ENCODE measurements at places on chromosomes 7 and 10.

DNA sequence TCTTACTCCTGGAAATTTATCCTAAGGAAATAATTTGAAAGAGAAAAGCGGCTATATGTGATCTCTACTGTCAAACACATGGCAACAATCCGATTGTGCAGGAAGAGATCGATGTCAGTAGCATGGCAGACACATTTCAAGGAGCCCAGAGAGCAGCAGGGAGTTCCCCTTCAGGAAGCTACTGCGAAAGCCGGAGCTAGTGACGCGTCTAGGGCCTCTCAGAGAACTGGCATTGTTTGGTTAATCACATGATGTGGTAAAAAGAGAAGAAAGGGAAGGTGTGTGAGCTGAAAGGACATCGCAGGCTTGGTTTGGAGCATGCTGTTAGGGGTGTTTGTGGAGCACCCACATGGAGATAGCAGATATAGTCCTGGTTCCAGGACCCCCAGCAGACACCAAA, 74.9 kb downstream of the BEND7 start:
- DNase-seq, result no peak

- no peak for DNase-seq
Measured at GRCh38 chr7:121313793-121314676, 14.8 kb upstream of the WNT16 start.

DNA sequence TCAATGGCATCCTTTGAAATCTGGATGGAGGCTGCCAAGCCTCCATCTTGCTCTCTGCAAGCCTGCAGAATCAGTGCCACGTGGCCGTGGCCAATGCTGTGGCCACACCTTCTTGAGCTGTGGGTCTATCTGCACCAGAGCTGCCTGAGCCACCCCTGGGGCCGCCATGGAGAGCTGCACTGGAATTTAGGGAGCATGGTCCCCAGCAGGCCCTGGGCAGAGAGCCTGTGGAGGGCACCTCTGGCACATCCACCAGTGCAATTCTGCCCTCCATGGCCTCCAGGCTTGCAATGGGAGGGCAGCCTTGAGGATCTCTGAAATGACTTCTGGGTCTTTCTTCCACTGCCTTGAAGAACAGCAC, 55.6 kb upstream of the NKX6-2 start:
- DNase-seq, result no peak

- DNase-seq, result no peak
Measured at GRCh38 chr10:54722075-54722474, 79.0 kb downstream of the PCDH15 start.

- no peak for DNase-seq
Measured at GRCh38 chr10:1651270-1651966, 85.9 kb downstream of the ADARB2 start.

- no peak for DNase-seq
Measured at GRCh38 chr7:33888166-33888565, 17.2 kb upstream of the BMPER start.
